ENCODE measurements at places on chromosomes 1 and 21. TPM values are rescaled to one million over a fixed set of nuclear protein-coding genes. Genes with fewer than 3 reads are reported as not detected.

Gene OLIG2
- 23.9 TPM for total RNA-seq

Gene NBPF6
- total RNA-seq, result not detected

GRCh38 chr1:161153682-161154337, at the start of gene UFC1:
Gene UFC1 (plus strand): TSS chr1:161153978. CDS start chr1:161153998, 20 bp downstream.
- DNase-seq, result peak; percentile 73

Gene RGSL1
- not detected for total RNA-seq

DNA sequence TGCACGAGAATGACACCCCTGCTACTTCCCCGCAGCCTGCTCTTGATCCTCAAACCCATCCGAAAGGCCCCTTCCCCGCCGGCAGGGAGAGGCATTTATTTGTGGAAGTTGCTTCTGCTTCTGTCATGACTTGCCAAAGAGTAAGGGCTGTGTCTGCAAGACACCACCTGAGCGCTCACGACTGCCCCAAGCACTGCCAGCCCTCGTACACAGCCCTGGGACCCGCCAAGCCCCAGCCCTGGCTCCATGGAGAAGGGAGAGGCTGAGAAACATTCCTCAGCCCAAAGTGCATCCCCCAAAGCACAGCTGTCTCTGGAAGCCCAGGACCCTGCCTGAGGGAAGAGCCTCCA, 6.3 kb upstream of the TPRG1L start:
- DNase-seq, result no peak

Gene FCRL2
- total RNA-seq, result not detected

Gene IL6R
- 2.8 TPM for total RNA-seq

- no peak for DNase-seq
Observed at GRCh38 chr1:202201266-202201665, 7.7 kb downstream of the LGR6 start.

Gene PLEKHA6
- total RNA-seq, result 7.5 TPM

DNA sequence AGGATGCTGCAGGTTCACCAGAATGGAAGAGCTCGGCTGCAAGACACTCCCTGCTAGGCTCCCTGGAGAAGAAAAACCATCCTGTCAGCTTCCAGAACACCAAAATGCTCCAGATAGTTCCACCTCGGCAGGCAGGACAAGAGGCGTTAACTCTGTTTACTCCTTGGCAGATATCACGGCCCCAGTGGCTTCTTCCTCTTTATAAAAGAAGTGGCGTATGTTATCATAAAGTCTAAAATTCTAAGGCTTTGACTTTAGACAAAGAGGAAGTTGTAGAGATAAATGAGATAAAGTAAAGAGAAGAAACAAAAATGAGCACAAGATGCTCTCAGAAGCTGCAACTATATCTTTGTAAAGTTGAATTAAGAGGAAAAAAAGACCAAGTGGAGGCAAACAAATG, 24.3 kb upstream of the MTF1 start:
- DNase-seq, result no peak

DNA sequence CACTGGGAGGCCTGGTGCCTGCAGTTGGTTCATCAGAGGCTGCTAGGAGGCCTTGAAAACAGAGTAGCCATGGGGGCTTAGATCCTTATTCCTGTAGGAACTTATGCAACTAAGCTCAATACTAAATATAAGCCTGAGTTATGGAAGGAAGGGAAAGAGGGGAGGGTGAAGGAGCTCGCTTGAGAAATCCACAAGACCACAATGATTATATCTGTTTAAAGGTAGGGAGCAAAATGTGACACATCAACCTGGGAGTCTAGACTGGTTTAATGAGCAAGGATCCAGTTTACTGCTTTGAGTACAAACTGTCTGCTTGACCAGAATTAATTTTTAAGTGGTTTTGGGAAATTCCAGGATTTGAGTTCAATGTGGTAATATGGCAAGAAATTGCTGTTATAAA, 20.4 kb upstream of the ANGPTL7 start:
- DNase-seq, result no peak

Gene PTPRC
- 4.5 TPM for total RNA-seq

Gene HPCAL4
- total RNA-seq, result 51.2 TPM

DNA sequence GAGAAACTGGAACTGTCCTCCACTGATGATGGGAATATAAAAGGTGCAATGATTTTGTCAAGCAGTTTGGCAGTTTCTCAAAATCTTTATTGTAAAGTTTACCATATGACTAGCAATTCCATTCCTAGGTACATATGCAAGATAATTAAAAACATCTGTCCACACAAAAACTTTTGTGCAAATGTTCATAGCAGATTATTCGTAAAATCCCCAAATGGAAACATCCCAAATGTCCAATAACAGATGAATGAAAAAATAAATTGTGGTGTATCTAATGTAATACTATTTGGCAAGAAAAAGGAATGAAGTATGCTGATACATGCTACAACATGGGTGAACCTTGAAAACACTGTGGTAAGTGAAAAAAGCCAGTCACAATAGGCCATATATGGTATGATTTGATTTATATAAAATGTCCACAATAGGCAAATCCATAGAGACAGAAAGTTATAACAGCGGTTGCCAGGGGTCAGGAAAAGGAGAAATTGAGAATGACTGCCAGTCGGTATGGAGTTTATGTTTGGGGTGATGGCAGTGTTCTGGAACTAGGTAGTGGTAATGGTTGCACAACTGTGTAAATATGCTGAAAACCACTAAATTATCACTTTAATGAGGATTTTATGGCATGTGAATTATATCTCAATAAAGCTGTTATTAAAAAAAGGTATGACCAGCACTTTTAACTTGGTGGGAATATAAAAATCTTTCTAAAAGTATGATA, 81.7 kb upstream of the BEND5 start:
- no peak for DNase-seq

GRCh38 chr1:197481101-197481500, 213.0 kb downstream of the CRB1 start:
- no peak for DNase-seq

DNA sequence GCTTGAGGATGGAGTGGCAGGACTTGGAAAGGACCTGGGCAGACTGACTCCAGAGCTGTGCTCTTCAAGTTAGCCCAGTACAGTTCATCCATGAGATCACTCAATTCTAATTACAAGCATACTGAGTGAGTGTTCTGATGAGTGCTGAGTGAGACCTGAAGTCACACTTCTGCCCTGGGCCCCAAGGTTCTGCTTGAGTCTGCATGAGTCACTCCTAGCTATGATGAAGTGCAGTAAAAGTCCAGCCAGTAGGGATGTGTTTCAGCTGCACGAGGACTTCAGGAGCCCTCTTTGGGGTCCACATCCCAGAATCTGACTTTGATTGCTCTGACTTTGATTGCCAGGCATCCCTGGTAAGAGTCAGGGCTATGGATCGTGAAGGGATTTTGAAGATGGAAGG, 35.8 kb downstream of the PLEKHA6 start:
- DNase-seq, result no peak

Gene KCNJ9
- 14.7 TPM for total RNA-seq

Gene TMEM82
- total RNA-seq, result not detected

- DNase-seq, result no peak
Observed at GRCh38 chr1:22056043-22056442, 3.5 kb downstream of the CDC42 start.

Gene FCN3
- not detected for total RNA-seq

DNA sequence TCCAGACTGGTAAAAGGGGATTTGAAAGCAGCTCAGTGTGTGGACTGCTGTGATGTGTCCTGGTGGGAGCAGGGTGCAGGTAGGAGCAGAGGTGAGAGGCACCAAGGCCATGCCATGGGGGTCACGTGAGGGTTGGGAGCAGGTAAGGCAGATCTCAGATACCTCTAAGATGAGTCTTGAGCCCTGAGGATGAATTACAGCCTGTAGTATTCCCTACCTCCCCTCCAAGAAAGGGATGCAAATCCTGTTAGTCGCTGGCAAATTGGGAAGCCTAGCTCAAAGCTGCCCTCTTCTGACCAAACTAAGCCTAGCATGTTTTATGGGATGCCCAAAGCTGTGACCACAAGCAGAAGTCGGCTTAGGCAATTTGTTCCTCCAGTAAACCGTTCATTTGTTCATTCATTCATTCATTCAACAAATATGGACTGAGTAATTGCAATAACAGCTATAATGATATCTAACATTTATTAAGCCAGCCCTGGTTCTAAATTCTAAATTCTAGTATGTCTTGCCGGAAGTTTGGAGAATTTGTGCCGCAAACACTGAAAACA, 3.9 kb upstream of the NUAK2 start:
- DNase-seq, result peak; percentile 34

- DNase-seq, result no peak
Observed at GRCh38 chr1:207658408-207658807, 13.5 kb downstream of the CR1L start.

- DNase-seq, result no peak
Observed at GRCh38 chr1:213107613-213108012, 56.6 kb downstream of the RPS6KC1 start.

DNA sequence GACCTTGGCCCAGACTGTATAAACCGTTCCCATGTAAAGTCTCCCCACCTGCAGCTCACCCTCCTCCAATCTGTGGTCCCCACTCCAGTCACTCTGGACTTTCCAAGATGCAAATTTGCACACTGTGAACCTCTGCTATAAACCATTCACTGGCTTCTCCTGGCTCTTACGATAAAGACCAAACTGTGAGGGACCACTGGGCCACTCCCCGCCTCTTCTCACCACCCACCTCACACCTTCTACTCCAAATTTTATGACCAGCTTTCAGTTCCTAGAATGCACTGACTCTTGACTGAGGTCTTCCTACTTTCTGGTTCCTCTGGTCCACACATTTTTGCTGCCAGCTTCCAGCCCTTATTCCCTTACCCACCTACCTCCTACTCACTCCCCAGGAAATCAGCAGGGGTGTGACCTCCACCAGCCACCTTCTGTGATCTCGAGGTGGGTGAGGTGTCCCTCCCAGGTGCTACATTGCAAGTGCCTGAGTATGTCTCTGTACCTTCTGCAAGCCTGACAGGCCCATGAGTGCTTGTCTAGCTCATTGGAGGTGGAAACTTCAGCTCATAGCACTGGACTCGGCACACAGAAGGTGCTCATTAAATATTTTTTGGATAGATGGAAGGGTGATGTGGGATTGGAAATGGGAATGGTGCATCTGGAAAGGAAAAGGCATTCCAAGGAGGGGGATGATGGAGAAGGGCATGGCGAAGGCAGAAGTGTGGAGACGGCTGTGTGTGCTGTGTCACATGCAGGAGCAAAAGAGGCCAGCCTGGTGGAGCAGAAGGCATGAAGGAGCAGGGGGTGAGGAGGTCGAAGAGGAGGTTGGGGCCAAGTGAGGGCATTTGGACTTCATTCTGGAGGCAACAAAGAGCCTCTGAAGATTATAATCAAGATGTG, 15.6 kb upstream of the CSF1 start:
- DNase-seq, result no peak

DNA sequence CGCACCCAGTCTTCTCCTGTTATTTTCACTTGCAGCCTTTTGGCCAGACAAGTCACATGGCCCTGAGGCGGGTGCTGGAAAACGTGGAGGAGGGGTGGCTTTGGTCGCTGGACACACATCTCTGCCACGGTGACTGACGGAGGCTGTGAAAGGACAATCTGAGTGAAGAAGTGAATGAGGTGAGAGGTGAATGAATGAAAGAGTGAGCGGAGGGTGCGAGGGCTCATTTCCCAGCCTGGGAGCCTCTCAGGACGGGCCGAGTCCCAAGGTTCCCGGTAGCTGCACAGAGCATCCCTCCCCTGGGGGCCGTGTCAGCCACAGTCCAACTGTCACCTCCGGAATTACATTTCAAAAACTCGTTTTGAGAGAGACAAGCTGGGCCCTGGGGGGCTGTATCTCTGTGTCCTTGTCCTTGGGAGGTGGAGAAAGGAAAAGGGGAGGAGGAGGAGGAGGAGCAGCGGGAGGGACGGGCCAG, 89.6 kb downstream of the UBIAD1 start:
- DNase-seq, result no peak

Gene FBXO2
- 2.7 TPM for total RNA-seq

- no peak for DNase-seq
Observed at GRCh38 chr1:246608616-246609376, 42.5 kb downstream of the CNST start.

Gene UBXN11
- 5.0 TPM for total RNA-seq

- DNase-seq, result no peak
Observed at GRCh38 chr1:205243350-205244191, 15.8 kb downstream of the TMCC2 start.

- DNase-seq, result no peak
Observed at GRCh38 chr1:14567056-14567455, 31.4 kb upstream of the KAZN start.

Gene ZBTB40
- total RNA-seq, result 12.2 TPM

Gene DYNLT5
- total RNA-seq, result 3.6 TPM

GRCh38 chr1:198281911-198282310, 125.1 kb downstream of the NEK7 start:
- DNase-seq, result no peak
